ENCODE measurements at places on chromosomes 16 and 17.

DNA sequence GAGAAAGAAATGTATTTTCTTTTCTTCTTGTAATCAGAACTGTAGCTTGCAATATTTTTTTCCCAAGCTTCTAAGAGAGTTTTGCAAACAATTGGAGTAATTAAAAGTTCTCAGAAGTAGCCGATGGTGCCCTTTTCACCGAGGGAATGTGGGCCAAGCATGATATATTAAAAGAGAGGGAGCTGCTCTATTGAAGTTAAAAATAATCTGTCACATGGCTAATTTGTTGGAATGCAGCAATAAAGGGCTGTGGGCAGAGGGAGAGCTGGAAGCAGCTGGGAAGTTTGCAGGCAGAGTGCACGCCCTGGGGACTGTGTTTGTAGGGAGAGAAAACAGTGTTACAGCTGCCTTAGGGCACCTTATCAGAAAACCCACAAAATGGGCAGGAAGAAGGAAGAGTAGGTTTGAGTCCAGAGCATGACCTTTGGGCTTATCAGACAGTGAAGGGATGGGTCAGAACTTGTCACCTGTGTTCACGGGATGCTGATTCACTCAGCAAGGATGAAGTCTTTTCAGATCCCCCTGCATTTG, 18.5 kb upstream of the TERF2 start:
- DNase-seq = no peak

DNA sequence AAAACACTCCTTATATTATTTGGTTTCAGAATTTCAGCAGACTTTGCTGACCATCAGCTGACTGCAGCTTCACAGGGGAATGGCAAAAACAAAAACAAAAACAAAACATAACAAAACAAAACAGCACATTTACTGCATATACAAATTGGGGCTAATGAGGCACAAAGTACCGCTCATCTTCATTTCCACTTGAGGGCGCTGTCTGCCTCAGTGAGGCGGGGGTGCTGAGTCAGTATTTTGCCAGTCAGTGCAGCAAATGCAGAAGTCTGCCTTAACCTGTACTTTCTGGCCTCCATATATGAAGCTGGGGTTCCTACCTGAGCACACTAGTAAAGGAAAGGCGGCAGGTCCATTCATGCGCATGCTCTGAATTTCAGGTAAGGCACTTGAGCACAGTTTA, 13.5 kb upstream of the DYNLRB2 start:
- DNase-seq = no peak

DNA sequence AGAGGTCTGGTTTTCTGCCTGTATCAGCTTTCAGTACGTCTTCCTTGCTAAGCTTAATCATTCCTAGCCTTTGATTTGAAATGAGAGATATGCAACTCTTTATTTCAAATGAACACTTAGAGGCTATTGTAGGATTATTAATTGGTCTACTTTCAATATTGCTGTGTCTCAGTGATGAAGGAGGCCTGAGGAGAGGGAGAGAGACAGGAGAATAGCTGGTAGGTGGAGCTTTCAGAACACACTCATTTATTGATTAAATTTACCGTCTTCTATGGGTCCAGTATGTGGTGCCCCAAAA, 187.0 kb downstream of the BCAS3 start:
- DNase-seq = no peak

DNA sequence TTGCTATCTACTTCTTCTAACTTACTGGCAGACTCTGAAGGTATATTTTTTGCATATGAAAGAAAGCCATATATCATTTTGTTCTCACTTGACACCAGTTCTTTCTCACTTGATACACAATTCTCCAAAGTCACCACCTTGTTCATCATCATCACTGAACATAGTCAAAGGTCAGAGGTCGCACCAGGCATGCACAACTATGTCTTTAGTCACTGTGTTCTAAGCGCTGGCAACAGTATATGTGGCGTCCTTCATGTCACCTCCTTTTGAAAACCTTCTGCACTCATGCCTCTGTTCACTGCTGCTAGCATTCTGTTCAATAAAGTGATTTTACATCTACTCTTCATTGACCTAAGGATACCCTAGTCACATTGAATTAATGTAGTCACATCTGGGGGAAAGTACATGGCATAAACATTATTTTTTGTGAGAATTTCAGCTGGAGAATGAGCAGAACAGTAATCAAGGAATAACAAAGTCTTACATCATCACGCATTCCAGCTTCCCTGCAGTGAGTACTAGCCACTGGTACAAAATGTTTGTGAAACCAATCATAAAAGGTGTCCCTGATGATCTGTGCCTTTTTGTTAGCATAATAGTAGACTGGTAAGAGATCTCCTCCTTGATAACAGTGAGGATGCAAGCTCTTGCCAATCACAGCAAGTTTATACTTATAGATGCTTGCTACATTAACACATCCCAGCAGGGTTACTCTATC, 20.5 kb upstream of the TBX4 start:
- DNase-seq = no peak

DNA sequence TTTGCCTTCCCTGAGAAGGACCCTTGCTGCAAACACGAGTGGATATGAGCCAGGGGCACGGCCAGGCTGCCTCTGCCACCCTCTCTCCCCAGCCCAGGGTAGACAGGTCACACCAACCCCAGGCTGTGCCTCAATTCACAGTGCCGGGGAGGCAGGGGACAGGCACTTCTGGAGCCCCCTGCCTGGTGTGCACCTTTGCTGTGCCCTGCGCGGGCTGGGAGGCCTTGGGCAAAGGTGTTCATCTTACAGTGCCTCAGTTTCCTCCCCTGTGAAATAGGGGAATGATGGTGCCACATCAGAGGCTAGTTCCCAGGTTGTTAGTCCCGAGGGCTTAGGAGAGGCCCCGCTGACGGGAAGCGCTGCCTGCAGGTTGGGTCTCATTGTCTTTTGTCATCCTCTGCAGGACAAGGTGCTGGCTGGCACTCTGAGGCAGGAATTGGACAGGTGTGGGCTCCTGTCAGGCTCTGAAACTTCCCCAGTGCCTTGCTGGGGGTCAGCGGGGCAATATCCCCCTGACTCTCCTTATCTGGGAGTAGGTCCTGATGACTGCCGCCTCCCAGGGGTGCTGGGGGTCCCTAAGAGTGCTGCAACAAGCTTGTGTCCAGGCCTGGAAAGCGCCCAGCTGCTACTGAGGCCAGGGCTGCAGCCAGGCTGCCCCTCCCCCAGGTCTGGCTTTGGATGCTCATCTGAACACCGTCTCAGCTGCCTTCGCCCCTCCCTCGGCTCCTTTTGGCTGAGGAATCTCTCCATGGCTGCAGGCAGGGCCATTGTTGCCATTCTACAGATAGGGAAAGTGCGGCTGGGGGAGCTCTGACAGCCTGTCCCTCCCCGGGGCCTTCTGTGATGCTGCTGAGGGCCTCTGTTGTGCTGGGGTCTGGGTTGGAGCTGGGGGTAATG, 3.1 kb downstream of the PRSS21 start:
- DNase-seq = no peak

DNA sequence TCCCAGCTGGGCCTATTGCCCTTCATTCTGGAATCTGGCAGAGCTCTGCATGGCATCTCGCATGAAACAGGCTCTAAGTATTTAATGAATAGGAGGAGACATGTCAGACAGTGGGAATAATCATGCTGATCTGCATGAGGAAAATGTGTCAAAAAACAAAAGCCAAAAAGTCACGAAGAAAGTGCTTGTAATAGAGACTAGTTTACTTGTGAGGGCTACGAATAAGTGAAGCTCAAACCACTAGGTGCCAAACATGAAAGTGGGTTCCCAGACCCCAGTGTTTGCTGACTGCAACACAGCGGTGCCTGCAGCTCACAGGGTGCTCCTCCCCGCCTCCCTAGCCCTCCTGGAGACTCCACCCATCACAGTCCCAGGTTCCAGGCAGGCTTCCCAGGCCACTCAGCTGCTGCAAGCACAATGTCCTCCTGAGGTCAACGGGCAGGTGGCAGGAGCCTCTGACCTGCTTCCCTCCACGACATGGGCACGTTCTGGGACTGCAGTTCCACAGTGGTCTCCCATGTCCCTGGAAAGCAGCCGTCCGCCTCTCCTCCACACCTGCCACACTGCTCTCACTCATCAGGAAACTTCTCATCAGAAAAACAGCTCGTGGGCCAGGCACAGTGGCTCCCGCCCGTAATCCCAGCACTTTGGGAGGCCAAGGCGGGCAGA, 96.5 kb downstream of the ANKRD11 start:
- no peak for DNase-seq

DNA sequence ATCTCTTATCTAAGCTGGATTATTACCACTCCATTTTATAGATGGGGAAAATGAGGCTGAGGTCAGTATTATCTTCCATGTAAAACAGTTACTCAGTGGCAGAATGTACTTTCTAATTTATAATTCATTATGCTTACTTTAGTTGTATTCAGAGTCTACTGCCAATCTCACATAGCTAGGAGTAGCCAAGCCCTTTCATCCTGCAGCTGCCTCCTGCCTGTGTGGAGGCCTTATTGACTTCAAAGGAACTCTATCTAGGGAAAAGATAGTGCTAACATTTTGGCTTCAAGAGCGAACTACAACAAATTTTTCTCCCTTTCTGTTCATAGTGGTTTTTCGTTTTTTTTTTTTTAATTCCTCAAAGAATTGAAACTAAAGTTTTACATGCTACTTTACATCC, 12.9 kb downstream of the RPGRIP1L start:
- no peak for DNase-seq

DNA sequence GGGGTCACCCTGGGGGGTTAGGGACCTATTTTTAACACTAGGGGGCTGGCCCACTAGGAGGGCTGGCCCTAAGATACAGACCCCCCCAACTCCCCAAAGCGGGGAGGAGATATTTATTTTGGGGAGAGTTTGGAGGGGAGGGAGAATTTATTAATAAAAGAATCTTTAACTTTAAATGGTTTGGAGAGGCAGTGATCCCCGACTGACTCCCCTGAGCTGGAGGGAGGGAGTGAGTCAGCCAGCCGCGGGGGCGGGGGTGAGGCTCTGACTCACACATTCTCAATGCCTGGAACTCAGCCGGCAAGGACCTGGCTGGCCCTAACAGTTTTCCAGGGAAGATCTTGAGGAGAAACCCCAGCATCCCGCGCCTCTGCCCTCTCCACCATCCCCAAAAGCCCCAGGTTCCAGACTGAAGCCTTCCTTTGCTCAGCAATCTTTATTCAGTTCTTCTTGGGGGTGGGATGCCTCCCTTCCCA, 1.5 kb downstream of the HCFC1R1 start:
- peak; percentile 89 for DNase-seq

- DNase-seq = no peak
These were observed 2.3 kb downstream of the DDX19A start for GRCh38 chr16:70348991-70349390.

DNA sequence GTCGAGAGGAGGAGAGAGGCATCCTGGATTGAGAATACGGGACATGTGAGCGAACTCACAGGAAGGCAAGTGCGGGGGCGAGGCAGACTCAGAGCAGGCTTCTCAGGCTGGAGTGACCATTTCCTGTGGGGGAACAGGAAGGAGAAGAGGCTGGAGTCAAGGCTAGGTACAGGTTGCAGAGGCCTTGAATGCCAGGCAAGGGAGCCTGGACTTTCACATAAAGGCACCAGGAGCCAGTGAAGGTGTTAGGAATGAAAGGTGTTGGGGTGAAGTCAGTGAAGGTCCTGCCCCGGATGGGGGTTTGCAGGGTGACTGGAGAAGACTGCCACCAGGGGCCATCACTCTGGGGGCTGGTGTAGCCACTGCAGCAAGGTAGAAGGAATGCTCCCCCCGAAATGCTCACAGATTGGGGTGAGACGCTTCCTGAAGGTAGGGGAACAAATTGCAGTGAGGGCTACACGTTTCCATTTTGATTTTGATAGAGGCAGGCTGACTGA, 5.3 kb upstream of the GPRC5C start:
- DNase-seq = no peak

DNA sequence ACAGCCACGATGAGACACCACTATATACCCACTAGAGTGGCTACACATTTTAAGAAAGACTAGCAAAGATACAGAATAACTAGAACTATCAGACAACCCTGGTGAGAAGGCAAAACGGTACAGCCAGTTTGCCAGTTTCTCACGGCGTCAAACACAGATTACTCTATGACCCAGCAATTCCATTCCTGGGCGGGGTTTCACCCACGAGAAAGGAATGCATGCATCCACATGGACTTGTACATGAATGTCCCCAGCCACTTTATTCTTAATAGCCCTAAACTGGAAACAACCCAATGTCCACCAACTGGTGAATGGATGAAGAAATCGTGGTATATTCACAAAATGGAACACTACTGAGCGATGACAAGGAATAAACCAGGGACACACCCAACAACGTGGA, 74.5 kb downstream of the MYH10 start:
- DNase-seq = no peak

DNA sequence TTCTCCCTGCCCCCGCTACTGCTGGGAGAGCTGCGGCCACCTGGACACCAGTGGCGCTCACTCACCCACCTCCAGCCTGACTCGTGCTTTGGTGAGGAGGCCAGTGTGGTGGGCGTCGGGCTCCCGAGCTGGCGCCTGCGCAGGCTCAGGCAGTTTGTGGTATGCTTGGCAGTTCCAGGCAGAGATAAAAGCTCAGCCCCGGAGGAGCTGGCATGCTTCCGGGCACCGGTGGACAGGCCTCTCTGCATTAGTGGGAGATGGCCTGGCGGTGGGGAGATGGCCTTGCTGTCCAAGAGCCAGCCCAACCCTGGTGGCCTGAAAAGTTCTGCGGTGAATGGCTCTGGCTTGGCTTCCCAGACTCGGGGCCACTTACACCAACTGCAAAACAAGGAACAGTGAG, 4.1 kb downstream of the ADGRG1 start:
- no peak for DNase-seq

GRCh38 chr17:50047488-50048126, 8.3 kb upstream of the ITGA3 start:
- no peak for DNase-seq

GRCh38 chr17:37693328-37693727, 50.1 kb upstream of the DDX52 start:
- no peak for DNase-seq

DNA sequence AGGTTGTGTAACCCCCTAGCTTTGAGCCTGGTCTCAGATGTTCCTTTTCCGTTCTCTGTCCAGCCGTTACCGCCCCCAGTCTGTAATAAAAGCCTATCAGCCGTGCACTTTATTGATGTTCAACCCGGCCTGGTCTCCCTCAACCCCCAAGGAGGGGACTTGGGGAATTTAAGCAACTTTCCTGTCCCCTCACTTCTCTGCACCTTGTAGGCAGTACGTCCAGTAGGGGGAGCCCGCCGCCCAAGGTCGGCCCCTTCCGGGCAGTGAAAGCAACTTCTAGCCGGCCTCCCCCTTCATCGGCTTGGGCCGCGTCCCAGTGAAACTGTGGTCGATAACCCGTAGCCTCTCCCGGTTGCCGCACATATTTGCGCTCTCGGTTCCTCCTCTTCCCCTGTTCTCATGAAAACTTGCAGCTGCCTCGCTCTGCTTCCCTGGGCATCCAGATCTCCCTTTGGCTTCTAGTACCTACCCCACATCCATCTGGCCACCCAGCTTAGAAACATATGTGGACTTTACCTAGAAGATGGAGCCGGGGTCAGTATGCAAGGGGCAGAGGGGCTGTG, 7.9 kb downstream of the PNPO start:
- DNase-seq = peak; percentile 45

- no peak for DNase-seq
These were observed 12.4 kb upstream of the YWHAE start for GRCh38 chr17:1412185-1413110.
